ENCODE measurements at places on chromosomes 4 and X.

DNA sequence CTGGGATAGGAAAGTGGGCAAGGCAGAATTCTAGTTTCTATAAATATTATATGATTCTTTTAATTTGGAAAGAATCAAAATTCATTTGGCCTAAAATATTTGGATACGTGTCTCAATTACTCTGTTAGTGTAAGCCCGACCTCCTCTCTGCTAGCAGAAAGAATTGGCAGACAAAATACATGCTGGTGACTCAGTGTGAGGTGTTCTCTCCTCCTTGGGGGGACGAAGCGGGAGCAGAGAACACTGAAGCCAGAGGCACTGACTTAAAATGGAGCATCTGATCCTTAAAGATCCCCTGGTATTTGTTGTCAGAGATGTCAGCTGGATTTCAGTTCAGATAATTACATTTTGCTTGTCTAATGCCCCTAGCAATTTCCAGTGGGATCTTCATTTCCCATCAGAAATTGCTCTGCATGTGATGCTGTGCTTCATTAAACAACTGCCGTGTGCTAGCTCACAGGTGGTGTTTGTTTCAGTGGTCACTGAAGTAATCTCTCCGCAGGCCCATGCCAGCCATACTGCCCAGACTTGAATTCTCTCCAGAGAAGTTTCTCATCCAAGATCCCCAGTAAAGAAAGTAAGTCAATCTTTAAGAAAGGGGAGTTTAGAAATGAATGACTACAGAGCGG is 188.7 kb upstream of the TLL1 start:
- no peak for DNase-seq

GRCh38 chr4:24262616-24263015 is 321.7 kb downstream of the DHX15 start:
- DNase-seq, result no peak

- no peak for DNase-seq
Observed at GRCh38 chr4:101693842-101694398, 96.6 kb upstream of the BANK1 start.

- DNase-seq, result no peak
Observed at GRCh38 chrX:3345281-3346191, 916 bp downstream of the MXRA5 start.

- no peak for DNase-seq
Observed at GRCh38 chrX:3950373-3950772, 236.9 kb upstream of the PRKX start.

- no peak for DNase-seq
Observed at GRCh38 chr4:94506822-94507221, 55.1 kb downstream of the PDLIM5 start.

GRCh38 chr4:39587881-39588280 is 50.8 kb downstream of the SMIM14 start:
- no peak for DNase-seq

DNA sequence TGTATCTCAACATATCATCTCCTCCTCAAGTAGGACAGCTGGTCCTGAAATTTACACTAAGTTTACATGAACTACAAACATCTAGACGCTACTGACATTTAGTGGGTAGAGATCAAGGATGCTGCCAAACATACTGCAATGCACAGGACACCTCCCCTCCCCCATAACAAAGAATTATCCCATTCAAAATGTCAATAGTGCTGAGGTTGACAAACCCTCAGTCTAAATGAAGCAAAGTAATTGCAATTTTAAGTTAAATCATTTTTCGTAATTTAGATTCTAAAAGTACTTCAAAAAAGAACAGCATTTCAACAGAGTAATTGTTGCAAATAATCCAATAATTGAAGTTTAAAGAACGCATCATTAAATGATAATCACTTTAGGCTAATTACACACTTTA is 1.2 kb downstream of the PRMT9 start:
- no peak for DNase-seq

GRCh38 chr4:94960708-94961107 is 203.0 kb downstream of the BMPR1B start:
- no peak for DNase-seq

DNA sequence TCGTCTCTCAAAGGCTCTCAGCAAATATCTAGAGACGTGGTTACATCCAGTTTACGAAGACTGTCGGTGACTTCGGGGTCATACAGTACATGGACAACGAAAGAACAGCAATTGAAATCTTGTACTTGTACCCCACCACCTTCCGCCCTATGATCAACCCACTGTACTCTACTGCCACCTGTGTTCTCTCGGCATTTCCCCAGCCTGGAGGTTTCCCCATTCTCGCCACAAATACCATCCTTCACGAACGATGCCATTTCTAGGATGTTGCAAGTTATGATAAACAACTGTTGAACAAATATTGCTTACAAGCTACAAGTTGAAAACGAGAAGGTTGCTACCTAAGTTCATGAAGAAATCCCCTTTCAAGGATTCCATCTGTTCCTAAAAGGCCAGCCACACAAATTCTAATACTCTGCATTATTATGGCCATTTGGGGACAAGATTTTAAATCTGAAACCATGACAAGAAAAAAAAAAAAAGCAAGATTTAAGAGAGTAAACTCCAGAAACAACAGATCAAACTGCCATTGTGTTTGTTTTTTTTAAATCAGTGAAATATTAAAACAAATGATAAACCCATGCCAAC is 1.6 kb downstream of the APBB2 start:
- DNase-seq, result no peak

DNA sequence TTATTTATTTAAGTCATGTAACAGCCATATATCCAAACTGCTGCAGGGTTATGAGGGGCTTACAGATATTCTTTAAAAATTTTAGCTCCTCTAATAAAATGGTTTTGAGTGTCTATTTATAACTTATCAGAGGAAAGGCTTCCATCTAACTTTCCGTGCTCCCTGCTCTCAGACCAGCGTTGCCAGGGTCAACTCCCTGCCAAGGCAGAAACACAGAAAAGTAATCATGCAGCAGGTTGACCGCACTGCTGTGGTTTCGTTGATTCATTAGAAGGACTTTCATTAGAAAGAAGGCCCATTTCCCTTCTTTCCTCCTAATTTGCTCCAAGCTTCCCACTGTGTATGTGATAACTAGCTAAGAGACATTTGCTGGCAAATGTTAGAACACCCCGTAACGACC is 33.9 kb downstream of the BCLAF3 start:
- no peak for DNase-seq

- DNase-seq, result no peak
Observed at GRCh38 chrX:100743009-100743607, 11.2 kb upstream of the SYTL4 start.

- DNase-seq, result no peak
Observed at GRCh38 chrX:116272861-116273260, 102.3 kb downstream of the AGTR2 start.

DNA sequence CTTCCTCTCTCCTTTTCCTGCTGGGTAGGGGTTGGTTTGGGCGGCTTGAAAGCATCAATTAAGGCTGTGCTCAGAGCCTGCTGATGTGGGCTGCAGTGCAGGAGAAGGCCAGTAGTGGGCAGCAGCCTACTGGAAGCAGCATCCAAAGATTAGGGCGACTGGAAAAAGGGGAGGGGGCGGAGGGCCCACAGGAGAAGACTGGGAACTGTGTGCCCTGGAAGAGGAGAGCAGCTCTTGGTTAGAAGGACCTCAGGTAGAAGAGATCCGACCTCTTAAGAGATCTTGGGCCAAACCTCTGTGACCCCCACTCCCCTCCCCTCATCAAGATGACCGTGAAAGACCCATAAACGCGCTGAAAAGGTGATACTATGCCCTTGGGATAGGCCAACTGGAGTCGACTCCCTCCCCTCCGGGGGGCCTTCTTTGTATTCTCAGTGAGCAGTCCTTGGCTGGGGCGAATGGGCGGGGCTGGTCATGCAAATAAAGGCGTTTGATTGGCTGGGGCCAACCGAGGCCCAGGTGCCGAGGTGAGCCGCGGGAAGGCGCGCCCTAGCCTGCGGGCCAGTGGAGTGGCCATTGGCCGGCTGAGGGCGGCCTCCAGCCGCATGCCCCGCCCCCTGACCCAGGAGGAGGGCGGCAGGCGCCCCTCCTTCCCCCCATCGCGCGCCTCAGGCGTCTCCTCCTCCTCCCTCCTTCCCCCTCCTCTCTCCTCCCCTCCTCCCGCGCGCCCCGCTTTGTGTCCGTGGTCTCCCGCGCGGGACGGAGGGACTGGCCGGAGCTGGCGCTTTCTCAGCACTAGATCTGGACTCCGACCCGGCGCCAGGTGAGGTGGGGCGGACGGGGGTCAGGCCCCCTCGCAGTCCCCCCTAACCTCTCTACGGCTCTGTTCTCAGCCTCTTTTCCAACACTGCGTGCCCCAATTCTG is 10.1 kb downstream of the DLG3 start:
- DNase-seq, result no peak

DNA sequence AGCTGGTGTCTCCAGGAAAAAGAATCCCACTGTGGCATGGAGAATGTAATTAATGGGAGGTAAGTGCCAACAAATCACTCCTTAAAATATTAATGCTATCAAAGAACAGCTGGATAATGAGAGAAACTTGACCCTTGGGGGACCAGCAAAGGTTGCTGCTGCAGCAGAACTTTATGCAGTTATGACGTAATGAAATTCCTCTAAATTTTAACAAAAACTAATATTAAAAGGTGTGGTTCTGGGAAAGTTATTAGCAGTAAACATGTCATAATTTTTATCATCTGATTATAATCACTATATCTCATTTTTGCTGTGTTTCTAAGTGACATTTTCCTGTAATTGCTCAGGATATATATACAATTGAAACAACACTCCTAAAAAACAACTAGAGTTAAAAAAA is 1.7 kb upstream of the SHISA3 start:
- DNase-seq, result no peak

- DNase-seq, result no peak
Observed at GRCh38 chr4:164615964-164616363, 138.0 kb upstream of the SMIM31 start.

- no peak for DNase-seq
Observed at GRCh38 chr4:24557026-24558025, 27.0 kb downstream of the DHX15 start.

GRCh38 chr4:36214735-36215485 is 29.4 kb downstream of the ARAP2 start:
- no peak for DNase-seq

- no peak for DNase-seq
Observed at GRCh38 chr4:80322716-80323115, 12.8 kb upstream of the CFAP299 start.

DNA sequence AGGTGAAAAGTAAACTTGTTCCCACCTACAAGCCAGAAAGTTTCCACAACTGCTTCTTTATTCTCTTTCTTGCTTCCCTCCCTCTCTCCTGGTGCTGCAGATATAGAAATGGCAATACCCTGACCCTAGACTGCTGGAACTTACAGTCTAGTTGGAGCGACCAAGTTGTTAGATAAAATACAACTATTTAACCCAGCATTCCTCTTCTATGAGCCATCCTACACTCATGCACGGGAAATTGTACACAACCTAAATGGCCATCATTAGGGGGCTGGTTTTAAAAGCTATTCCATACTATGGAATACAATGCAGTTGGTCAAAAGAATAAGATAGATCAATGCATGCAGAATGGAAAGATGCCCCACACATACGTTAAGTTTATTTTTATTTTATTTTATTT is 41.1 kb downstream of the PJA1 start:
- DNase-seq, result no peak

DNA sequence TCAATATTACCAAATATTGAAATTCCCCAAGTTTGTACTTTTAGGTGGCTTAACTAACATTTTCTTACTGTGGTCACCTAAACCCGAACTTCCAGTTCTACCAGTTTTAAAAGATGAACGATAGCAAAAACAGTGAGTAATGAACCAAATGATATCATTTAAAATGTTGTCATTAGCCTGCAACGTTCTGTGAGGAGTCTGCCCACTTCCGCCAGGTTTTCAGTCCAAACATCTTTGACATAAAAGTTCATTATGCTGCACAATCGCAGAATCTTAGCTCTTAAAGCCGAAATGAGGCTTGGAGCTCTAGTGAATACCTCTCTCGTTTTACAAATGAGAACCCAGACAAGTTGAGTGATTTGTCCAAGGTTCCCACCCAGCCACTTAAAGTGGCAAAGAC is 762 bp downstream of the PIGA start:
- no peak for DNase-seq

DNA sequence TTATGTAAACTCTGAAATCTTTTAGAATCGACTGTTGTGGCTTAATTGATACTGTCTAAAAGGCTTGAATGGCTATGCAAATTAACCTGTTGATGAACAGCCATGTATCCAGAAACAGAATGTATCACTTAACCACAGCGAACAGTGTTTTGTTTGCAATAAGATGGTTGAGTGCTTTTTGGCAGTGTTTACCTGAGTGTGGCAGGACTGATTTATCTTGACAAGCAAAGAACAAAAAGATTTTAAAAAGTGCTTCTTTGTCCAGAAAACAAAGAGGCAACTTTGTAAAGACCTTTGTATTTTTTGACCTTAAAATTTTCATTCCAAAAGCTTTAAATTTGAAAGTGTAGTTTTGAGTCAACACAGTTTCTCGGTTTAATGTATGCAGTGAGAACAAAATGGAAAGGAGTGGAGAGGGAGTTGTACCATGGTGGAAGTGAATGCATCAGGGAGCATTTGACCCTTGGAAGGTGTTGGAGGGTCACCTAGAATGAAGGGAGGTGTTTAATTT is 18.0 kb downstream of the ARHGAP10 start:
- DNase-seq, result no peak

DNA sequence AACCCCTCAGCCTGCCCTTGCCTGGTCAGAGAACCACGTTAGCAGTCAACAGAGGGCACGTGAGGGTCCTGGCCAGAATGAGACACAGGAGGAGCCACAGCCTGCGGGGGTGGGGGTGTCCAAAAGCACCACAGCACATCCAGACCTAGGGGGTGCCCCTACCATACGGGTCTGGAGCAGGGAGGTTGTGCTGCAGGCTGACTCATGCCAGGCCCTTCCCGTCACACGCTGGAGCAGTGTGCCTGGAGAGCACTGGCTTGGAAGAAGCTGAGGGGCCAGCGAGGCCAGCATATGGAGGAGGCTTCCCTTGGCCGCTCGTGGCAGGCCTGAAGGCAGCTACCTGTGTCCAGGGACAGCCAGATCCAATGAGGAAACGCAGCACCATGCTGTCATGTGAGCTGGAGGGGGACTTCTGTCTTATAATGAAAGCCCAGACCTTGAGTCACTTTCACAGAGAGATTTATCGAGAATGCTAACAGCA is 1.5 kb upstream of the IRAK1 start:
- DNase-seq, result no peak

- DNase-seq, result no peak
Observed at GRCh38 chr4:3344596-3344995, 51.8 kb downstream of the RGS12 start.

GRCh38 chr4:15920723-15921591 is 17.6 kb downstream of the FGFBP1 start:
- no peak for DNase-seq

- peak; percentile 89 for DNase-seq
Observed at GRCh38 chr4:81470456-81471297, 1.0 kb downstream of the RASGEF1B start.

DNA sequence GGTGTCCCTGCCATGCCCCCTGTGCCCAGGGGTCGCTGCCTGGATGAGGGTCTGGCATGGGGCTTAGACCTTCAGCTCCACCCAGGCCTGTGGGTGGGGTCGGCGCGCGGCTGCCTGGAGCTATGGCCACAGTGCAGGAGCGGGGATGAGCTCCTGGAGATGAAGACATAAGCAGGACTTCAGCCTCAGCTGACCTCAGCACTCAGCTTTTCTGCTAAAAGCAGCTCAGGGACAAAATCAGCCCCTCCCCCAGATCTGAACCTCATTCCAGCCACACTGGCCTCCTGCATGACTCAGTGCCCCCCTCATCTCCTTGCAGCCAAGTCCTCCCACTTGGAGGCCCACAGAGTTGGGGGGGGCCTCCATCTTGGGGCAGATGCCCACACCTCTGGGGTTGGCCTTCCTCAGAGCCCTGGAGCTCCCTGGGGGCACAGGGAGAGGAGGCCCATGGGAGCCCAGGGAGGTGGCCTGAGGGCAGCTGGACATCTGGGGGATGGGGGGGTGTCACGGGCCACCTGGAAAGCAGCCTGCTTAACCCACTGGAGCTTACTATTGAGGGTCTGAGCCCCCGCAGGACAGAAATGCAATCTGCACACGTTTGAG is 19.4 kb upstream of the CPLX1 start:
- DNase-seq, result no peak

All from mesenteric fat pad (tissue), 1 donor.